ENCODE measurements at places on chromosomes 7 and 10. TPM values are rescaled to one million over a fixed set of nuclear protein-coding genes. Genes with fewer than 3 reads are reported as not detected.

GPR15LG gene
- total RNA-seq: not detected

GRCh38 chr10:28294169-28294532 is 8.7 kb downstream of the MPP7 start:
- DNase-seq: no peak

- DNase-seq: no peak
Observed at GRCh38 chr7:77420986-77421672, 5.0 kb upstream of the GSAP start.

GRCh38 chr7:131883769-131884168 is 327.3 kb upstream of the PODXL start:
- DNase-seq: no peak

MKX gene
- 1.6 TPM for total RNA-seq

- DNase-seq: no peak
Observed at GRCh38 chr7:21616796-21617436, 74.1 kb downstream of the DNAH11 start.

DNA sequence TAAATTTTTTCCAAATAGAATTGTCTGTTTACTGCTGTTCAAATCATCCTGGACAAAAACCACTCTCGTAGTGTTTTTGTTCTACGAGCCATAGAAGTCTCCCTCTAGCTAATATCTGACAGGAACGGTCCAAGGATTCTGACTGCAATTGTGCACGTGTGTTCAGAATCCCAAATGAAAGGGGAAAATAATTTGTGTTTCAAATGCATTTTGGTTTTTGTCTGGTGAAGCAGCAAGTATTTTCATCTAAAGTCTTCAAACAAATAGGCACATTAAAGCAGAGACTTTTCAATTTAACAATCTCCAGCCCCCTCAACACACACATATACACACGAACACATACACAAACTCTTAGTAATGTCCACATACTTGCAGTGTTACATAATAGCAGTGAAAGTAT is 475 bp downstream of the NEUROD6 start:
- no peak for DNase-seq

PNLIPRP2 gene
- not detected for total RNA-seq

MYH16 gene
- total RNA-seq: not detected

DNA sequence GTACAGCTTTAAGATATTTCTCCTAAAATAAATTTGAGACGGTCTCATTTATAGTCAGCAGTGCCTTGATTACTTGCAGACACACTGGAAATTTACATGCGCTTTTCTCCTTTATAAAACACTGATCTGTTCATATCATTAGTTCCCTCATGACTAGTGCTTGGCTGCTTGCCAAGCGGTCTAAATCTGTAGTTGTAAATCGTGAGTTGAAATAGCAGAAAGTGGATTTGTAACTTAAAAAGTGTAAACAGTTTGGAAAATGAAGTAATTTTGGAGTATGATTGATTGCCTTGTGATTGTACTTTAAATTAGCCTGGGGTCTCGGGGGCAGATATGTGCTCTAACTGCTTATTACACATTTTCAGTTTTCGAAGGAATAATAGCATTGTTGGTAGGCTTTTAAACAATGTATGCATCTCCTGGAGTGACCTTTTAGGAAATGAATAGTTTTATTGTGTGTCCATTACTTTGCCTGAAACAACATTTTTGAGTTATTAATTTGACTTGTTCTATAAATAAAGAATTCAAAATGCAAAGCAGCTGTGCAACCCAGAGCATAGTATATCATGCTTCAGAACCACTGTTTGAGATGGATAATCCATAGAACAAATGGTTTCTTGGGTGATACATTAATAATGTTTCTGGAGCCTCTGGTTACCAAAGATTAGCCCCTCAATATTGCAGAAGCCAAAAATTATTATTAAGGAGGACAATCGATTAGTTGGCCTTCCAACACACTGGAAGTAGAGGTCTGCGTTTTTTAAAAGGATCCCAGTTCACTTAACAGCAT is 73.3 kb downstream of the ARID5B start:
- DNase-seq: no peak

CYP2C19 gene
- 0.35 TPM for total RNA-seq

- no peak for DNase-seq
Observed at GRCh38 chr7:155260498-155260872, 37.2 kb upstream of the INSIG1 start.

GRCh38 chr7:140676306-140676705 is 3.6 kb downstream of the ADCK2 start:
- no peak for DNase-seq

CHN2 gene
- total RNA-seq: 7.5 TPM

SPDYE6 gene
- total RNA-seq: not detected
